ENCODE measurements at places on chromosomes 16 and 17. TPM values are rescaled to one million over a fixed set of nuclear protein-coding genes. Genes with fewer than 3 reads are reported as not detected.
A peak's percentile ranks its signal among the peaks of the same experiment; 100 is the strongest.

- no peak for DNase-seq
- no peak overlapping the region for H3K4me3 ChIP-seq
- peaks cover 55% of the 10 kb centered on the region for H3K4me1 ChIP-seq
- no peaks in the 10 kb centered on the region for H3K27me3 ChIP-seq
- H3K27ac ChIP-seq, result no peak overlapping the region
- H3K36me3 ChIP-seq, result peaks cover 11% of the 10 kb centered on the region
Measured at GRCh38 chr16:11143372-11144035, 112.5 kb downstream of the SOCS1 start.

DNA sequence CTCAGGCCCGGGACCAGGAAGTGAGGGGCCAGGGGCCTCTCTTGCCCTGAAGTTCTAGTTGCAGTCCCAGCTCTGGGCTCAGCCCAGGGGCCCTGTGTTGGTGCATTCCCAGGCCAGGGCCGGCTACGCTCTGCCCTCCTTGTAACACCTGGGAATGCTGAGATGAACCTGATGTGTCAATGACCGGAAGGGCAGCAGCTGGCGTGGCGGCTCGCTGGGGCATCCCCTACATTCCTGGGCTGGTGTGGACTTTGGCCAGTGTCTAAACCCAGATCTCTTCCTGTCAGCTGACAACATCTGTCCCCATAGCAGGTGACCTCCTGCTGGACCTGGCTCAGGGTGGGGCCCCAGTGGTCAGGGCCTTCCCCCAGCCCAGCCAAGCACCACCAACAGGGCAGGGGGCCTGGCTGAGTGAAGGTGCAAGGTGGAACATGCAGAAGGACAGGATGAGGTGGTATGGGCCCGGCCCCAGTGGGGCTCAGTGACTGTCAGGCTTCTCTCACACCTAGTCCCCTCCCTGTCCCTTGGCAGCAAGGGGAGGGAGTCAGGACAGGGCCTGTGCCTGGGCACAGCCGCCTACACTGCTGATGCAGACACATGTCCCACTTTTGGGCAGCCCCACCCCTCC, 15.9 kb downstream of the FAM83G start:
- H3K36me3 ChIP-seq, result peaks cover 3% of the 10 kb centered on the region
- H3K4me3 ChIP-seq, result no peak overlapping the region
- no peak overlapping the region for H3K27ac ChIP-seq
- no peak for DNase-seq
- no peaks in the 10 kb centered on the region for H3K27me3 ChIP-seq
- peaks cover 30% of the 10 kb centered on the region for H3K4me1 ChIP-seq

- no peaks in the 10 kb centered on the region for H3K4me1 ChIP-seq
- H3K4me3 ChIP-seq, result no peak overlapping the region
- no peak for DNase-seq
- no peaks in the 10 kb centered on the region for H3K36me3 ChIP-seq
- no peaks in the 10 kb centered on the region for H3K27me3 ChIP-seq
Measured at GRCh38 chr16:75732871-75733270, 6.6 kb upstream of the CPHXL start.

GRCh38 chr17:7204336-7204735, 15.3 kb downstream of the DLG4 start:
- H3K4me1 ChIP-seq, result peaks cover 34% of the 10 kb centered on the region
- peak overlapping the region; percentile 69 for H3K4me3 ChIP-seq
- H3K27ac ChIP-seq, result peak overlapping the region; percentile 86

- peaks cover 26% of the 10 kb centered on the region for H3K4me1 ChIP-seq
- peak overlapping the region; percentile 5 for H3K27ac ChIP-seq
- no peak overlapping the region for H3K4me3 ChIP-seq
- no peak for DNase-seq
Measured at GRCh38 chr16:27222249-27223225, 19.2 kb downstream of the KDM8 start.

GRCh38 chr16:8370374-8371270, 219.7 kb downstream of the TMEM114 start:
- H3K27me3 ChIP-seq, result no peaks in the 10 kb centered on the region
- H3K4me1 ChIP-seq, result no peaks in the 10 kb centered on the region
- H3K36me3 ChIP-seq, result no peaks in the 10 kb centered on the region

Gene TMC8
- 364 TPM for total RNA-seq

Gene ITGA2B
- 0.27 TPM for total RNA-seq

Gene INPP5K
- total RNA-seq, result 56.9 TPM

Gene HSD17B2
- total RNA-seq, result not detected

Gene RNF222
- total RNA-seq, result 0.12 TPM

Gene KRTAP16-1
- total RNA-seq, result 0.12 TPM
